ENCODE measurements at places on chromosomes 5 and 9. TPM values are rescaled to one million over a fixed set of nuclear protein-coding genes. Genes with fewer than 3 reads are reported as not detected.

DNA sequence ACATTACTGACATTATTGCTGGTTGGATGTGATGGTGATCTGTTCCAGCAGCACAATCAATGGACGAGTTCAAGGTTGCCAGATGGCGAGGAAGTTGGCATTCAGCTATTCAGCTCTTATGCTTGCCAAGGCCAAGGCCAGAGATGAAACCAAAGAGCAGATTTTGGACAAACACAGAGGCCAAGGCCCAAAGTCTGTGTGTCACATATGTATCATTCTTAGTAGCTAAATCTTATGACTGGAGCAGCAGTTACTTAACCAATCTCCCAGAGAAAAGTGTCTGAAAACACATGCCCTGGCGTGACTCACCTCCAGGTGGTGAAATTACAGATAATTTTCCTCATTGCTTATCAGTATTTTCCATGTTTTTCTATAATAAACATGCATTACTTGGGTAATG is 189.0 kb upstream of the EGFLAM start:
- no peak overlapping the region for H3K4me3 ChIP-seq
- H3K4me1 ChIP-seq: no peaks in the 10 kb centered on the region
- DNase-seq: peak; percentile 3
- no peaks in the 10 kb centered on the region for H3K27me3 ChIP-seq
- no peak overlapping the region for H3K27ac ChIP-seq
- no peaks in the 10 kb centered on the region for H3K36me3 ChIP-seq

- H3K27me3 ChIP-seq: no peaks in the 10 kb centered on the region
- H3K27ac ChIP-seq: no peak overlapping the region
- no peak overlapping the region for H3K4me3 ChIP-seq
- DNase-seq: no peak
These were observed 116.1 kb downstream of the GIN1 start for GRCh38 chr5:103003872-103004271.

PRLR gene
- total RNA-seq: 0.06 TPM

GRCh38 chr5:150131978-150132694 is 23.5 kb downstream of the PDGFRB start:
- no peaks in the 10 kb centered on the region for H3K27me3 ChIP-seq
- no peaks in the 10 kb centered on the region for H3K36me3 ChIP-seq
- DNase-seq: no peak
- H3K27ac ChIP-seq: no peak overlapping the region

KIF20A gene
- 106 TPM for total RNA-seq

DNA sequence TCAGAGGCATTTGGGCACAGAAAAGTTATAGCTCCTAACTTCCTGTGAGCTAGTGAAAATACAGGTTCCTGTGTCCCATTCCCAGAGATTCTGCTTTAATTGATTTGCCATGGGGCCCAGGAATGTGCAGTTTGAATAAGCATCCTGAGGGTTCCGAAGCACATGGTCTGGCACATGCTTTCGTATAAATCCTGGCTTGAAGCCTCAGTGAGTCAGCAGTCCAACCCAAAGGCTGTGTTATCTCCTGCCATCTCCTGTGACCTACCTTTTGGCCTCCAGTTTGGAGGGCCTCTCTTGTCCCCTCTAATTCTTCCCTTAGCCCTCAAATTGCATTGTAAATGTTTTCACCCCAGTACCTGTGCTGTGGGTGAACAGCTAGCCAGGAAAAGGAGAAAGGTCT is 183.8 kb downstream of the NR3C1 start:
- no peak for DNase-seq
- peaks cover 18% of the 10 kb centered on the region for H3K4me1 ChIP-seq
- no peak overlapping the region for H3K27ac ChIP-seq
- no peaks in the 10 kb centered on the region for H3K27me3 ChIP-seq

EMB gene
- 3.8 TPM for total RNA-seq

DNA sequence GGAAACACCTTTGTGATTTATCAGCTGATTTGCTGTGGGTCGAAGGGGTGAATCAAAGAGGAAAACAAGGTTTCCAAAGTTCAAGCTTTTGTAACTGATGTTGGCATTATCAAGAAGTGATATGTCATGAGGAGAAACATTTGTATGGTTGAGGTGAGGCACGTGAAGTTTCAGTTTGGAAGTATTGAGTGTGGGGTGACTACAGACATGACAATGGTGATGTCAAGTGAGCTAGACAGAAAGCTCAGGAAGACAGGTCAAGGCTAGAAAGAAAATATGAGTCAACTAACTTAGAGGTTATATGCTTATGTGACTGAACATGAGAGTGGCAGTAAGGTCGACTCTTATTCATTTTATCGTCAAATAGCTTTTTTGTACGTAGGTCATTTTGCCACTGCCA is 99.1 kb downstream of the RAB3C start:
- H3K27ac ChIP-seq: no peak overlapping the region
- no peak overlapping the region for H3K4me3 ChIP-seq
- H3K36me3 ChIP-seq: no peaks in the 10 kb centered on the region
- no peak for DNase-seq

PPP2R2B gene
- total RNA-seq: 14.1 TPM

DNA sequence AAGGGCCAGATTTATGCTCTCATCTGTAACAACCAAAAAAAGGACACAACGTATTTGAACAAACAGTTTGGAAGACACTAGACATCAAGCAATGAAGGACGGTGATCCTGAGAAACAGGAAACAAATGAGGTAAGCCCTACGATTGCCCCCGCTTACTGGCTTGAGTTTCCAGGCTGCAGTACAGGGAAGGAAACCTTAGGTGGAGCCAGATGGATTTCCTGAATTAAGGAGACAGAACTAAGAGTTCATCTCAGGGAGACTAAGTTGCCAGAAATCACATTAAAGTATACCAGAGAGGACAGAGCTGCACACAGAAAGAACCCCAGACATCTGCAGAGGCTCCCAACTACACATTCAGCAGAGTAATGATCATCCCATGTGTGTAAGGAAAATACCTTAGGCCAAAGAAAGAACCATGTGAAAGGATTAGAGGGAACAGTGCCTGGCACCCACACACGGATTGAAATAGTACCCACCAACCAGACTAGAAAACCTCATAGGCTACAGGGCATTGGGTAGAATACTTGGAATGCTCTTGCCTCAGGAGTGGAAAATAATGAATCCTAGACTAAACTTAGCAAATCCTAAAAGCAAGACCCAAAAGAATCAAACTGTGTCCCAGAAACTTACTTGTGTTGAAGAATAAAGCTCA is 99.3 kb upstream of the NIPBL start:
- peak; percentile 57 for DNase-seq
- no peak overlapping the region for H3K27ac ChIP-seq
- no peak overlapping the region for H3K4me3 ChIP-seq
- H3K27me3 ChIP-seq: no peaks in the 10 kb centered on the region
- H3K36me3 ChIP-seq: no peaks in the 10 kb centered on the region

- peaks cover 30% of the 10 kb centered on the region for H3K4me1 ChIP-seq
- no peak overlapping the region for H3K4me3 ChIP-seq
- DNase-seq: no peak
- no peaks in the 10 kb centered on the region for H3K27me3 ChIP-seq
- no peaks in the 10 kb centered on the region for H3K36me3 ChIP-seq
These were observed 41.3 kb upstream of the S1PR3 start for GRCh38 chr9:88949961-88950340.

BICD2 gene
- 34.9 TPM for total RNA-seq

WDR31 gene
- 2.2 TPM for total RNA-seq

- no peaks in the 10 kb centered on the region for H3K4me1 ChIP-seq
- H3K4me3 ChIP-seq: no peak overlapping the region
- no peaks in the 10 kb centered on the region for H3K36me3 ChIP-seq
- DNase-seq: no peak
These were observed 7.6 kb downstream of the RNF38 start for GRCh38 chr9:36392489-36392888.

DNA sequence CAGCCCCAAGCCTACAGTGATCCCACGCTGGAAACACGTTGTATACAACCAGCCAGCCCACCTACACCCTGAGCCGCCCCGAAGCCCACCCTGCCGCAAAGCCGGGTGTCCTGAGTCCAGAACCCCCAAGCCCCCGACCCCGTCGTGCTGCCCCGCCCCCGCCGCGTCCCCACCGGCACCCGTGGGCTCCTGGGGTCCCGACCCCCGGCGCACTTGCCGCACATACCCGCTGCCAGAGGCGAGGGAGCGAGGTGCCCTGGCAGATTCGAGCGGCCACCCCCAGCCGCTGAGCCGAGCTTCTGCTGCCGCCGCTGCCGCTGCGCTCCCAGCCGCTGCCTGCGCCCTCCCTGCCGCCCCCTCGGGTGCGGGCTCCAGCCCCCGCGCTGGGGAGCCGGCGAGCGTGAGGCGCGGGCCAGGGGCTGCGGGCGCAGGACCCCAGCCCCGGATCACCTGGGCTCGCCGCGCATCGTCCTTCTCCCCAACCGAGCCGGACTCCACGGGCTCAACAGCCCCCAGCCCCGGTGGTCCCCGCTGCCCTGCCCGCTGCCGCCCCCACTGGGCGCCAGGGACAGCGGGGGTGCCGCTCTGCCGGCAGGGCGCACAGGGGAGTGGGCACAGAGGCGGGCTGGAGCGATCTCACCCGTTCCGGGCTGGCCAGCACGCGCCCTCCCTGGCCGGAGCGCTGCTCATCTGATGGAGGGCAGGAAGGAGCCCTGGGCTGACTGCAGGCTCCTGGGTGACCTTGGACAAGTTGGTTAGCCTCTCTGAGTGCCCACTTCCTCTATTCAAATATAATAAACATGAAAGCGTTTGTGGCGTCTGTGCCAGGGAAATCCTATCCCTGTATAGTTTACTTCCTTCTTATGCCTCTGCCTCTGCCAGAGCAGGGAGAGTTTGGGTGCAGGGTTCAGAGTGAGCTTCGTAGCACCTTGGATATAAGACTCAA is at the start of gene HTR4:
TSS of gene HTR4 (minus strand) at position 692 of the 946 bp plus-strand sequence. CDS start 17,513 bp downstream, outside the sequence.
- H3K4me1 ChIP-seq: peaks cover 10% of the 10 kb centered on the region
- peaks cover 65% of the 10 kb centered on the region for H3K27me3 ChIP-seq
- H3K4me3 ChIP-seq: peak within 1 kb of the TSS; percentile 46
- no peak within 1 kb of the TSS for H3K27ac ChIP-seq
- peak; percentile 48 for DNase-seq

DNA sequence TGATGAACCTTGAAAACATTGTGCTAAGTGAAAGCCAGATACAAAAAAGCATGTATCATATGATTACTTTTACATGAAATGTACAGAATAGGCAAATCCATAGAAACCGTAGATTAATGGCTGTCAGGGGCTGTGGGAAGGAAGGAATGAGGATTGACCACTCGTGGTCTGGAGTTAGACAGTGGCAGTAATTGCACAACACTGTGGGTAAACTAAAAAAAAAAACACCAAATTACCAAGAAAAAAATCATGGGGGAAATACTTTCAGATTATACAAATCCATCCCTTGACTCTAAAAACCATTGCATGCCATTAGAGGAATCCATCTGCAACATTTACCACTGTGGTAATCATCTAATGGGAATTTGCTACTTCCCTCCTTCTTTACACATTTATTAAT is 140.0 kb downstream of the SIL1 start:
- DNase-seq: peak; percentile 73
- H3K36me3 ChIP-seq: no peaks in the 10 kb centered on the region
- no peaks in the 10 kb centered on the region for H3K27me3 ChIP-seq
- no peak overlapping the region for H3K27ac ChIP-seq
- peaks cover 9% of the 10 kb centered on the region for H3K4me1 ChIP-seq

ZFP62 gene
- total RNA-seq: 30.0 TPM

Data from cardiac muscle cell (in vitro differentiated cells and primary cell).